ENCODE measurements at places on chromosomes 1 and 21.
A peak's percentile ranks its signal among the peaks of the same experiment; 100 is the strongest.

GRCh38 chr21:15060543-15061175 lies 4.1 kb downstream of the NRIP1 start:
- DNase-seq, result peak; percentile 34

DNA sequence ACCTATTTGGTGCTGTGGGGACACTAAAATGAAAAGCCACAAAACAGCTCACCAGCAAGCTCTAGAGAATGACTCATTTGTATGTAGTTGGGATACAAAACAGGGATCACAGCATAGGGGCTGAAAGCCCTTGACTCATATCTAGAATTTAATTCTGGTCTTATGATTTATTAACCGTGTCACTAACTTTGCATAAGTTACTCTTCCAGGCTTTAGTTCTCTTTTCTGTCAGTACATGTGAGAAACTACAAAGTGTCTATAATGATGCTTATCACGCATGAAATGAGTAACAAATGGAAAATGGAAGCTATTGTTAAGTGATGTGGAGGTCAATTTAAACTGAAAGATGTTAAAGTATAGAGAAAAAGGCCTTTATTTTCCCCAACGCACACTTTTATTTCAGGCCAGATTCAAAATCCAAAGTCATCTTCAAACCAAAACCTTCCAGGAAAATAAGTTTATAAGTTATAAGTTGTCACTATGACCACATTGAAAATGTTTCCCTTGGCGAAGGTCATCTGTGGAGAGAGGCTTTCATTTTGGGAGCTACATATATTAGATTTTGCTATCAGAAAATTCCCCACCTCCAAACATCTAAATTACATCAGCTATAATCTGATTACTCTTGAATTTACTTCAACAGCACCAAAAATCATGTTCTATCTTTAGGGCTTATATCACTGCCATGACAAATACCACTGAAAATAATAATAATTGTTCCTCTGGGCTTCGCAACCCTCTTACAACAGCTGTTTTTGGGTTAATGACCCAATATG lies 430.5 kb downstream of the MRPL39 start:
- DNase-seq, result no peak

- DNase-seq, result no peak
Measured at GRCh38 chr1:993379-993995, 6.4 kb downstream of the HES4 start.

DNA sequence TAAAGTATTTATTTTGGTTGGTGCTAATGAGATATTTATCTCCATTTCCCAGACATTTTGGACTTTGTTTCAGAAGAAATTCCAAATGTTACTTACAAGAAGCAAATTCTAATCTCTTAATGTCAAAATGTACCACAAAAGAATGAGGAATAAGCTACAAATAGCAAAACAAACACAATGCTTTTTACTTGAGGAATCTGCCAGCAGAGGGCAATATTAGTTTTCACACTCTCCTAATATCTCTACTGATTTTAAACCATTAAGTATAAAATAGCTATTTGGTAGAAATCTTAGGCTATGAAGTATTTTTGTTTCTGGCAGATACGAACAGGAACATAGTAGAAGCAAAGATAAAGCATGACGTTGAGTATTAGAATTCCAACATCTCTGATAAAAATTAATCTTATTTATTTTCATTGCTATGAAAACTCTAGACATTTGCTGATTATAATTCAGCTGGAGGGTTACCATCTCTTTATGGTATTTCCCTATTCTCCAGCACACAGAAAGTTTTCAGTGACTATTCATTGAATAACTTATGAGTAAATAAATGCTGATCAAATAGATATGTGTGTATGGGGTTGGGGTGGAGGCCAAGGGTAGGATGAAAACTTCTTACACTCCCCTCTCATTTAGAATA lies 13.4 kb upstream of the HMCN1 start:
- peak; percentile 78 for DNase-seq

- peak; percentile 21 for DNase-seq
Measured at GRCh38 chr1:22702296-22703085, 8.1 kb upstream of the EPHB2 start.

GRCh38 chr1:40798366-40799281 lies 15.0 kb downstream of the KCNQ4 start:
- no peak for DNase-seq

GRCh38 chr21:41357546-41357945 lies 4.3 kb upstream of the MX2 start:
- no peak for DNase-seq

DNA sequence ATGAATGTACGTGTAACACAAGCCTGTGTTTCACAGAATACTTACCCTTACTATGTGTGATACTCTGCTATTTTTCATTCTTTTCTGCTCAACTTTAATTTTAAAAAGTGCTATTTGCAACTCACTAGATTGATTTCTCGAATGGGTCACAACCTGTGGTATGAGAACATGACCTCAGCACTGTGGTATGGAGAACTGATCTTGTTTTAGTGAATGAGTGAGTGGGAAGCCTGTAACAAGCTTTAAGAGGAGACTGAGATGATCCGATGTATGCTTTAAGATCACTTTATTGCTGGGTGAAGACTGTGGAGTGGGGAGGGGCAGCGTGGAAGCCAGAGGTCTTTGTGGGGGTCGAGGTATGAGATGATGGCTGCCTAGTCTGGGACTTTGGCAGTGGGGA lies 21.6 kb downstream of the MECR start:
- DNase-seq, result peak; percentile 43

DNA sequence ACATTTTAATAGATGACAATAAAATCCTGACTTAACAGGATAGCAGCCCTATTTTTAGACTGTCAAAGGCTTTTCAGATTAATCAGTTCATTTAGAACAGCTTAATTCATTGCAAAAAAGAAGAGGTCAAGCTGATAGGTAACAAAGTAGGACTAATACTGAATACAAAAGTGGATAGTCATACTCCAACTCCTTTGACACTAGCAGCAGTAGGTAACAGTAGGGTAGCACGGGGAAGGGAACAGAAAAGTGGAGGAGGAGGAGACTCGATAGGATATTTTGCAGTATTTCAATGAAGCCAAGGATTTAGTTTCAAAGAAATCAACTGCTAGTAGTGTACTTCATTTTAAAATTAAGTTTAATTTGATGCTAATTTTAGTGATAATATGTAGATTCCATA lies 51.1 kb downstream of the USP1 start:
- DNase-seq, result no peak

DNA sequence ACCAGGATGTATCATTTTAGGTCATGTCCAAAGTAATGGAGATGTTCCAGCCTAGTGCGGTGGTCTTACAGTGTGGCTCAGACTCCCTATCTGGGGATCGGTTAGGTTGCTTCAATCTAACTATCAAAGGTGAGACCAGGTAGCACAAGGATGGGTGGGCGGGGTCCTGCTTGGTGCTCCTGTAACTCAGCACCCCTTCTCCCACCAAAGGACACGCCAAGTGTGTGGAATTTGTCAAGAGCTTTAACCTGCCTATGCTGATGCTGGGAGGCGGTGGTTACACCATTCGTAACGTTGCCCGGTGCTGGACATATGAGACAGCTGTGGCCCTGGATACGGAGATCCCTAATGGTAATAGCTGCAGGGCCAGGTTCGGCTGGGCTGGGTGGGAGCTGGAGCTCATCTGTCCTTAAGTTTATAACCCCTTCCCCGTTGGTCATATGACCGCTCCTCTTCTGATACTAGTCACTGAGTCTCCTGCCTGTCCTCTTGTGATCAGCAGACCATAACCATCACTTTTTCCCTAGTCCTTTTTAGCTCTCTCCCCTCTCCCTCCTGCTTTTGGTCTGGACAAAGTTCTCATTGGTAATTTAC lies 5.4 kb downstream of the MARCKSL1 start:
- no peak for DNase-seq

GRCh38 chr1:20702416-20702815 lies 15.4 kb downstream of the KIF17 start:
- peak; percentile 48 for DNase-seq

DNA sequence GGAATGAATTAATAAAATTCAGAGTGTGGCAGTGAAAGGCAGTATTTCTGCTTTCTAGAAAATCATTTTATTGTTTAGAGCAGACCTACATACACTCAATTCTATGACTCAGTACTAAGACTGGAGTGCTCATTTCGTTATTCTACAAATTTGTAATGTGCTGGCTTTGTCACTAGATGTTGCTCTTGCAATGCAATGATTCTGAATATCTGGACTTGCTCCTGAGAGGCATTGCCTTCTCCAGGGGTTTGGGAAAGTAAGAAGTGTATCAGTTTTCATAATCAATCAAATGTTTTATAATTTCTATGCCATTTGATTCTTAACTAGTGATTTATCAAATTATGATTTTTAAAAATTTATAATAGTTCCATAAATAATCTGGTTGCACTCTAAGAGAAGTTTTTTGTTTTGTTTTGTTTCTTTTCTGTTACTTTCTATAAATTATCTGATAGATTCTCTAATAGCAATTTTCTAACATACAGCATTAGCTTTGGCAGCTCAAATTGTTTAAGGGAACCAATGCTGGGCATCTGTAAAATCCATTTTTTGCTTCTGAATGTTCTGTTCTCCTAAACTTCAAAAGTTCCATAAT lies 280.5 kb upstream of the SGIP1 start:
- peak; percentile 91 for DNase-seq

DNA sequence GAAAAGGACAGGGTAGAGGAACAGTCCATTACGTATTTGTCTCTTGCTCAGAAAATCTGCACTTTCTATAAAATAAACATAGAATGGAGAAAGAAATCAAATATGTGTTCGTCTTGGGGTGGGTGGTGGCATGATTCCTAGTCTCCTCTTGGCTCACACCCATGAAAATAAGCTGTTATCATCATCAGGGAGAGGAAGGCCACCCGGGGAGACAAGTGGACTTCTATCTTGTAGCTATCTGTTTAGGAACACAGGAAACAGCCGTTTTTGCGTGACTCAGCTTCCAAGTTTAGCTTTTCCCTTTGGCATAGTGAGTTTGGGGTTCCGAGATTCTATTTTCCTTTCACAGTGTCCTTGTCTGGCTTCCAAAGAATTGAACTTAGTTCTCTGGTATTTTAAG lies 622.3 kb downstream of the PTPRU start:
- no peak for DNase-seq

DNA sequence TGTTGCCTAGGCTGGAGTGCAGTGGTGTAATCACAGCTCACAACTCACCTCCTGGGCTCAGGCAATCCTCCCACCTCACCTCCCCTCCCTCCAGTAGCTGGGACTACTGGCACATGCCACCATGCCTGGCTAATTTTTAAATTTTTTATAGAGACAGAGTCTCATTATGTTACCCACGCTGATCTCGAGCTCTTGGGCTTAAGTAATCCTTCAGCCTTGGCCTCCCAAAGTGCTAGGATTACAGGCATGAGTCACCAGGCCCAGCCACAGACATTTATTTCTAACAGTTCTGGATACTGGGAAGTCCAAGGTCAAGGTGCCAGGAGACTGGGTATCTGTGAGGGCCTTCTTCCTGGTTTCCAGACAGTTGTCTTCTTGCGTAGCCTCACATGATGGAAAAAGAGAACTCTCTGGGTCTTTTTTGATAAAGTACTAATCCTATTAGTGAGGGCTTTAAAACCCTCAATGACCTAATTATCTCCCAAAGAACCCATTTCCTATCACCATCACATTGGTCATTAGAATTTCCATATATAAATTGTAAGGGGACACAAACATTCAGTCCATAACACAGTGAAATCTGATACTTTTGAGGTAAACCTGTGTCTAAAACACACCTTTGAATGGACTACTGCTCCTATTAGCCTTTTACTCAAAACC lies 67.9 kb downstream of the PHACTR4 start:
- DNase-seq, result peak; percentile 74

GRCh38 chr1:3914331-3914851 lies 14.3 kb upstream of the C1orf174 start:
- no peak for DNase-seq

DNA sequence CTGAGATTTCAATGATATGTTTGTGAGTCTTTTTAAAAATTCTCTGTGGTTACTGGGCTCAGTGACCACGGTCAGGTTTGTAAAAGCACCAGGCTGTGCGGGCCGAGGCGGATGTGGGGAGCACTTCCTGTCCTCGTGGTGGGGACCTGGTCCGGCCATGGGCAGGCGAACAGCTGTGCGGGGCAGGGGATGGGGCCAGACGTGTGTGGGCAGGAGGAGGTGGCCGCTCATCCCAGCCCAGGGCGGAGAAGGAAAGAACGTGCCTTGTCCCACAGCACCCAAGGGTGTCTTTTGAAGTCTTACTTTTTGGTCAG lies 5.2 kb upstream of the OXCT2 start:
- DNase-seq, result no peak

DNA sequence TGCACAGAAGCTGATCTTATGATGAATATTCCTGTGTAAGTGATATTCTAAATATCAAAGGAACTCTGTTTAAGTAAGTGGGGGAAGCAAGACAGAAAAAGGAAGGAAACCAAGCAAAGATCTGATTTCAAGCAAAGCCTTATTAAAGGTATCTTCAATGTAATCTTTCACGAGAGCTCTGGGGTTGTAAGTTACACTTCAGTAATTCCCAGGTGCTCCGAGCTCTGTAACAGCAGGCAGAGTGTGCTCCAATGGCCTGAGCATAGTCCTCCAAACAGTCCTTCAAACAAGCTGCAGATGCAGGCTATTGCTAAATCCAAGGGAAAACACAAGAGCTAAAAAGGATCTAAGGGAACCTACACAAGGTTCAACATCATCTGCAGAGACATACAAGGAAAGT lies 949.7 kb upstream of the TMPRSS15 start:
- no peak for DNase-seq

DNA sequence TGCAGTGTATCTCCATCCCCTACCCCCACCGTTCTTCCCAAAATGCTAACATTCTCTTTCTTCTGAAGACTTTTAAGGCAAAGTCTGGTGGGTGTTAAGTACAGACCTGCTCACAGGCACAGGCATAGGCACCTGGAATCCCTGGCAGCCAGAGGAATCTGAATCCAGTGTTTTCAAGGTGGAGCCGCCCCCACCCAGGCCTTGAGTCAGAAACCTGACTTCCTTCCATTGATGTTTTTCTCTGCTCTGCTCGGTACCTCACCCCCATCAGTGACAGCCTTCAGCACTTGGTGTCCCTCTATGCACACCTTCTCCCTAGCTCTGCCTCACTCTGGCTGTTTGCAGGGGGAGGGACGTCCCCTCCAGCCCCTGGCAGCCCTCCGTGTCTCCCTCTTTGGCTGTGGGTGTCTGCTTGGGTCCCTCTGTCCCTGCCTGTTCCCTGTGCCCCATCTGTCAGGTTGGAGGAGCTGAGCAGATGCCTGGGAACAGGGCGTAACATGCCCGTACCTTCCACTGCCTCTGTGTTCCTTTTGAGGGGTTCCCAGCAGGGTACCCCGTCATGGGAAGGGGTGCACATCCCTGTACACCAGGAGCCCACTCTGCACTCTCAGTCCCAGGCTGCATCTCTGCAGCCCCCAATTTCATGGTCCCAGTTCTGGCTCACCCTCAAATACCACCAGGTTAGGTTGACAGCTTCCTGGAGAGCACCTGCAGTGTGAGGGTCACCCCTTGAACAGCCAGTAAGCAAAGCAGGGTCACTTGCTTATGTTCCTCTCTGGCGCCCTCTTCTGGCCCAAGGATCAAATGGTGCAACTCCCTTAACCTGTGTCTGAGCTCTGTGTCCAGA lies 6.7 kb downstream of the NCDN start:
- DNase-seq, result peak; percentile 88

- DNase-seq, result no peak
Measured at GRCh38 chr1:170290991-170291390, 145.2 kb downstream of the NTMT2 start.

GRCh38 chr1:23591460-23592208 lies 32.3 kb upstream of the ID3 start:
- no peak for DNase-seq
